ENCODE measurements at places on chromosomes 4 and X.

DNA sequence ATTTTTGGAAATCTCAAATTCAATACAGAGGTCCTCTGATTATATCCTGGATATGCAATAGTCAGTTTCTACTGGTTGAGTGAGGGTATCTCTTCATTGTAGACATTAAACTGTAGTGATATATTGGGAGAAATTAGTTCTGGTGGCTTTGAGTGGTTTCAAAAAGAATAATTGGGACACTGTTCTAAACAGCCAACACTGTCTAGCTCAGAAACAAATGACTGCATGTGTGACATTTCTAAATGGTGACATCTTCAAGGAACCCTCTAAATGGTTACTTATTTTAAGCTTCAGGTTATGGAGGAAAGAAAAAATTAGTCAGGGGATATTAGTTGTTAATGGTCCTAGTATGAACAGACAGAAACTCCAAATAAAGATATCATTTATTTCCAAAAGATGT is 186.2 kb downstream of the LARP7 start:
- DNase-seq = no peak

- DNase-seq = peak; percentile 6
Observed at GRCh38 chr4:121943941-121944340, 7.9 kb downstream of the TRPC3 start.

- DNase-seq = no peak
Observed at GRCh38 chrX:13483773-13484172, 85.6 kb upstream of the EGFL6 start.

DNA sequence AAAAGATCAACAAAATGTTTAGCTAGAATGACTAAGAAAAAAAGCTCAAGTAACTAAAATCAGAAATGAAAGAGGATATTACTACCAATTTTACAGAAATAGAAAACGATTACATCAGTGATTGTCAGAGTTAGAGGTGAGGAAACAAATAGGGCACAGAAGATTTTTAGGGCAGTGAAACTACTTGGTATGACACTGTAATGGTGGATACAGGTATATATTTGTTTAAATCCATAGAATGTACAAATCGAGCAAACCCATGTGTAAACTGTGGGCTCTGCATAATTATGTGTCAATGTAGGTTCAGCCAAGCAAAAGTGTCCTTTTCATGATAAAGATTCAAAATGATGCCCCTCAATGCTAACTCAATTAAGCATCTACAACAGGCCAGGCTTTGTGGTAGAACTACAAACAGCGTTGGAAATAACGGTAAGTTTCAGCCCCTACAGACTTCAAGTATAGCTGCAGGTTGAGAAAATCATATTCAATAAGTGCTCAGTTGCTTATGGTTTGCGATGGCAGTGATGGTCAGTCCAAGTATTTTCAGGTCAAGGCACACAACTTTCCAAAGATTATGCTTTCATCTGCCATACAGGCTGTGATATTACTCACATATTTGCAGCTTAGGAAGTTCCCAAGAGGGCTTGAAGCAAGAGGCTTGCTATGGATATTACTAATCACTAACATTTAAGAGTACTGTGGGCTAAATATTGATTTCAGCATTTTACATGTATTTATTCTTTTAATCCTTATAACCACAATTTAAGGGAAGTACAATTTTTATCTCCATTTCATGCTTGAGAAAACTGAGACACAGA is 158.6 kb downstream of the TET2 start:
- no peak for DNase-seq

DNA sequence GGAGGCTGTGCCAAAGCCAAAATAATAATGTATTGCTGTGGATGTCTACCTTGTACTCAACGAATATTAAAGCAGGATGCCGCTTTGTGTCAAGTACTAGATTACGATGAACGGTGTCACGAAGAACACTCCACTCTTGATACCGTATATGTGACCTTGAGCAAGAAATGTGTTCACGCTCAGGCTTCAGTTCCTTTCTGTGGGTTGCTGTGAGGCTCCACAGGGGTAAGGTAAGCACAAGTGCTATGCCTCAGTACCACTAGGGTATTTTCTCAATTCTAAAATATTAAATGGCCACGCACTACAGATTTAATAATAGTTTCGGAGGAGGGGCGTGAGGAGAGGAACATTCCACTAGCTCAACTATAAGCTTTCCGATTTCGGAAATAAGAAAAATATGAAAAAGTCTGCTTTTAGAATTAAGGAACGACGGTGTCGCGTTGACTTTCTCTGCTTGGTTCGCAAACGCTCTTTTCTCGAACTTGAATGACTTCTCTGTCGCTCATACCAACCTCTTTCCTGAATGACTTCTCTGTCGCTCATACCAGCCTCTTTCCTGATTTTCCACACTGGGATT is 607 bp upstream of the SCOC start:
- no peak for DNase-seq

DNA sequence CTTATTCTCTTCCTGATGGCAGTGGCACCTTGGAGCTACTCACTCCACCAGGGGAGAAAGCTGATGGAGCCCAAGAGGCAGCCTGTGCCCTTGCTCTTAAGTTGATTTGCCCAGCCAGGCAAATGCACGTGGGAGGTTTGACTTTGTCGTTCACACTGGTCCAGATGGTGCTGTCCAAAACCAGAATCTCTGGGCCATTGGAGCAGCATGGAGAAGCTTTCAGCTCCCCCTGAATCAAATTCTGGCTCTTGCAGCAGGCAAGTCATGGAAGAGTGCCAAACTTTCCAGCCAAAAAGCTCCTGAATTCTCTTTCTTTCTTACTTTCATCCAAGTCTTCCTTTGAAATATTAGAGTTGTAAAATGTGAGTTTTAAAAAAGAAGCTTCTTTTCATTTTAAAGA is 970.4 kb downstream of the RPA4 start:
- DNase-seq = no peak

- DNase-seq = peak; percentile 15
Observed at GRCh38 chr4:78602334-78602733, 50.8 kb downstream of the ANXA3 start.

- DNase-seq = no peak
Observed at GRCh38 chr4:127667772-127668171, 35.0 kb downstream of the INTU start.

DNA sequence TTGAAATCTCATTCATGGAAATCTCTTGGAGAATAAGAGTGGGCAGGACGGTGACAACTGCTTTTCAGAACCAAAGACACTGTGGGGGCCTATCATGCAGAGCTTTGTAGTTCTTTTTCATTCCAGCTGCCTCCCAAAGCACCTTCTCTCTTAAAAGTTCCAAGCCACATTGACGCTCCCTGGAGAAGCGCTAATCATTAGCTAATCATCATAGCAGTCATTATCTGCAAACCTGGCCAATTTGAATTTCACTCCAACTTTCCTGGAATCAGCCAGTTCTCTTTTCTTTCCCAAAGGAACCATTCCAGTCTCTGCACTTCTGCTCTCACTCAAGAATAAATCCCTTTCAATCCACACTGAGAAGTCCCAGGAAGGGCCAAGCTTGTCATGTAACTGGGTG is 1144.1 kb upstream of the IGFBP7 start:
- no peak for DNase-seq

DNA sequence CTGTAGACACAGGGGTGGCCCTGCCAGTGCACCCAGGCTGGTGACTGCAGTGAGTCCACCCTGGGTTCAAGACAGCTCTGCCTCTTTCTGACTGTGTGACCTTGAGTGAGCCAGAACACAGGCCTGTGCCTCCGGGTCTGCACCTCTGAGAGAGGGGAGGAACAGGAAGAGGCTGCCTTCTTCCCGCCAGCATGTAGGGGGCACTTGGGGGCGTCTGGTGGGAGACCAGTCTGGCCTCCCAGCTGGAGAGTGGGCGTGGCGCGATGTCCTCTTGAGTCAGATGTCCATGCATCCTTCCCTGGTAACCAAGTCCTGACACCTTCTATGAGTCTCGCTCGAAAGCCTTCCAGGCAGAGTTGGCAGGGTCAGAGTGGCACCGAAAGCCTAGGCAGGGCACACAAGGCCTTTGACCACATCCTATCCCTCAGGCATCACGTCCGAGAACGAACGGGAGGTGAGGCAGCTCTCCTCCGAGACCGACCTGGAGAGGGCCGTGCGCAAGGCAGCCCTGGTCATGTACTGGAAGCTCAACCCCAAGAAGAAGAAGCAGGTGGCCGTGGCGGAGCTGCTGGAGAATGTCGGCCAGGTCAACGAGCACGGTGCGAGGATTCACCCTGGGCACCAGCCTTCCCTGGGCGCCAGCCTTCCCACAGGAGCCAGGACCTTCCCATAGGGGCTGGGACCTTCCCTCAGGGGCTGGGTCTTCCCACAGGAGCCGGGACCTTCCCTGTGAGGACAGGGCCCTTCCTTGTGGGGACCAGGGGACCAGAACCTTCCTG is 21.3 kb downstream of the WFS1 start:
- no peak for DNase-seq

DNA sequence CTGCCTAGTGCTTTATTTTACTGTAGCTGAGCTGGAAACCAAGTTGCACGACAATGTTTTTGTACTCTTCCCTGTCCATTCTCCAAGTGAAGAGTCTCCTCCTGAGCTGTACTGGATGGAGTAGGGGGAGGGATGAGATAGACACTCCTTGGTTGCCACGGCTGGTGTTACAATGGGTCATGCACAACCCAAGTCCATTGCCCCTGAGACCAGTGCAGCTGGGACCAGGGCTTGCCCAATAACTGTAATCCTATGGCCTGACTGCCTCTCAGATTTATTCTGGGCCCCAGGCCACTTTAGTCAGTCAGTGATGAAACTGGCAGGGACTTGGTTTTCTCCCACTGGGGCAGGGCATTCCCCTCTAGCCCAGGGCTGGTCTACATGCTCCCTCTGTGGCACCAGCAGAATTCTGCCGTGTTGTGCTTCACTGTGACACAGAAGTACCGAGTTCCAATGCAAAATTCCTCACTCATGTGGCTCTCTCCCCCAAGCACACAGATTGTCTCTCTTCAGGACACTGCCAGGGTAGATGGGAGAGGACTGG is 203.3 kb upstream of the PCDH18 start:
- DNase-seq = no peak

DNA sequence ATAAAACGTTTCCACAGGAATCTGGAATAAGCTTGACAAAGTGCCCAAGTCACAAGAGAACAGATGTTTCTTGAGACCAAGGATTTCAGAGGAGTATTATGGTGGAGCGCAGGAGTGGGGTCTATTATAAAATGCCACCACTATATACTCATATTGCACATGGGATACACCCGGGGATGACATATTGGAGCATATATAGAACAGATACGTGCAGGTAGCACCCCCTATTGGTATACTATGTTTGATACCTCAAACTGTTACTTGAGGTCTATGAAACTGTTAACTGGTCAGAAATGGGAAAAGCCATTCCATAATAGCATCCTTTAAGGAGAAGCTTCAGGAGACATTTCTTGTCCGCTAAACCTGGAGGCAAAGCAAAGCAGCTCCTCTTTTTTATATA is 86.0 kb downstream of the PCYT1B start:
- DNase-seq = peak; percentile 32

DNA sequence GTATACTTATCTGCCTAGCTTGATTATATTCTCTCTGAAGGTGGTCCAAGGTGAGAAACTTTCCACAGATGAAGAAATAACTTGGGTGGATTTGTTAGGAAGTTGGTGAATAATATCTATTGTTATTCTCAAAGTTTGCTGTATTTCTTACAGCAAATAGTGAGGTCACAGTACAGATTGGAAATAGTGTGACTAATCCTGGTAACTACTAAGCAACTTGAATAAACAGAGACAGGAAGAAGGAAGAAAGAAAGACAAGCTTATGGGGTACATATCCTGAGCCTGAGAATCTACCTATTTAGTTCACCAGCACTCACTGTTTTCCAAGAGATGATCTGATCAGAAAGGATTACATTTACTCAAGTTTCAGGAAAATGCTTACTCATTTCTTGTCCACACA is 1416.1 kb downstream of the RPA4 start:
- DNase-seq = peak; percentile 1

GRCh38 chr4:95537191-95537590 is 11.6 kb downstream of the UNC5C start:
- no peak for DNase-seq

GRCh38 chrX:31819455-31819854 is 747.6 kb upstream of the FTHL17 start:
- DNase-seq = no peak

- no peak for DNase-seq
Observed at GRCh38 chrX:79182071-79182470, 37.6 kb downstream of the GPR174 start.

DNA sequence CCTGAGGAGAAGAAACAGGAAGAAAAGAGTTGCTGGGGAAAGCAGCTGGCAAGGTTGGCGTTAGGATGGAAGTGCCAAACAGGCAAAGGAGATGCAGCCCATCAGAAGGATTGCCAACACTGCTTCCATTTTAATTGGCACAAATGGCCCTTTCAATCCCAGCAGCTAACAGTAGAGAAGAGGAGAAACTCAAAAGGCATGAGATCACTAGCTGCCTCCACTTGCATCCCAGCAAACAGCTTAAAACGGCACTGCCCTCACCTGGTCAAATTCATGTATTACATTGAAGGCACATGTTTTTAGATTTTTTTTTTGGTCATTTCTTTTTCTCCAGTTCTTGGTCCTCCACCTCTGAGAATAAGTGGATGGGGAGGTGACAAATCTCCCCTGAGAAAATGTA is 14.9 kb upstream of the LOC101059915 start:
- DNase-seq = peak; percentile 57

DNA sequence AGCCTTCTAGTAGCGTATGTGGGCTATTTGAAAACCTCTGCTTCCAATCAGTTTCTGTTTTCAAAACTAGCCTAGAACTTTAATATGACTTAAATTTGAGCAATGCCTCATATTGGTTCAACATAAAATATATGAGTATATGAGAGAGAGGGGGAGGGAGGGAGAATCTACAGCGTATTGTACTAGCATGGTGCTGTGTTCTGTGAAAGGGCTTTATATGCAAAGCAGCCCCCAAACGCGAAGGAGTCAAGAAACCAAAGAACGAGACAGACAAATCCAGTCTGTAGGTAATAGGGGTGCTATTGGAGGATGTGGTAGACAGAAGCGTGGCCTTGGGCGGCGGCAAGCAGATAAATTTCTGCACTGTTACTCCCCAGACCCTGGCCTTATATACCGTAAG is 784 bp upstream of the ANXA5 start:
- no peak for DNase-seq

- no peak for DNase-seq
Observed at GRCh38 chr4:86965019-86965976, 30.5 kb downstream of the AFF1 start.

GRCh38 chrX:45070116-45071007 is 130.3 kb downstream of the DIPK2B start:
- peak; percentile 51 for DNase-seq

- peak; percentile 88 for DNase-seq
Observed at GRCh38 chr4:184453365-184454160, 20.8 kb downstream of the IRF2 start.

GRCh38 chr4:7885216-7886006 is 54.2 kb downstream of the AFAP1 start:
- DNase-seq = no peak

- DNase-seq = no peak
Observed at GRCh38 chr4:24992968-24993367, 37.8 kb downstream of the LGI2 start.

DNA sequence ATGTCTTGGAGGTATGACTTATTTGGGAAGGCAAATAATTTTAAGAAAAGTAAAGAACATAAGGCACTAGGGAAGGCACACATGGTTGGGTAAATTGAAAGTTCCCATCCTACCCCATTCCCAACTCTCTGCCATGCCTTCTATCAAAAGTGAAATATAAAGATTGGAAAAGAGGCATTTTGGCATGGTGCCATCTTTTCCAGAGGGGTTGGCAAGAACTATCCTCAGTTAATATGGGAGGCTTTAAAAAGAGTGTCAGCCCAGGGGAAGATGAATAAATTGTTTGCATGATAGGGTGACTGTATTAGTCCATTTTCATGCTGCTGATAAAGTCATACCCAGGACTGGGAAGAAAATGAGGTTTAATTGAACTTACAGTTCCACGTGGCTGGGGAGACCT is 150.8 kb upstream of the BOD1L1 start:
- DNase-seq = no peak

Data from EH (cell line).